ENCODE measurements at places on chromosomes 5 and 9.

- no peak for DNase-seq
Measured at GRCh38 chr5:151751091-151751490, 7.3 kb downstream of the ATOX1 start.

- no peak for DNase-seq
Measured at GRCh38 chr9:27801545-27801944, 228.3 kb upstream of the C9orf72 start.

- no peak for DNase-seq
Measured at GRCh38 chr5:120415985-120416384, 48.1 kb upstream of the PRR16 start.

- DNase-seq: no peak
Measured at GRCh38 chr5:124079062-124079461, 567.1 kb downstream of the CSNK1G3 start.

GRCh38 chr5:17769277-17769676 is 135.0 kb downstream of the TAF11L14 start:
- no peak for DNase-seq

- DNase-seq: no peak
Measured at GRCh38 chr5:150120617-150121447, 34.5 kb upstream of the CSF1R start.

- DNase-seq: no peak
Measured at GRCh38 chr5:14463629-14464028, 118.0 kb upstream of the OTULINL start.

DNA sequence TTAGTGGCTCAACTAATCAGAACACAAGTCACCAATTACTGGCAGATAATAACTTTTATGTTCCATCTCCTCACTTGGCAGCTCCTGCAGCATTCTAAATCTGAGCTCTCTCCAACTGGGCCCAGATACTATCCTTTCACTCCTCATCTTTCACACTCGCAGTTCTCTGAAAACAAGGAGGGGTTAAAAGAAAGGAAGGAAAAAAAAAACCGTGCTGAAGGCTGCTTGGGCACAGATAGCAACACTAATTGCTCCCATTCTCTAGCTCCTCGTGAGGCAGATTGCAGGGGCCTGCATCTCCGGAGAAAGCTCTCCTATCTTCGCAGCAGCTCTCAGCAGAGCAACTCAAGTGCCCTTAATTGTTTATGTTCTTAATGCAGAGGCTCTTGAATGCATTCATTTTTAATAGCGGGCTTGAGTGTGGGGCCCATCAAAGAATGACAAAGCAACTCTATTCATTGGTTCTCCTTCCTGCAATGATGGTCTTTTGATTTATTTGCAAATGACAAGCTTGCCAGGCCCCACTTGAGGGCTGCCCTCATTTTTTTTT is 23.9 kb downstream of the TLE1 start:
- DNase-seq: no peak

GRCh38 chr9:96174371-96174770 is 127.6 kb downstream of the HSD17B3 start:
- no peak for DNase-seq

GRCh38 chr5:42944989-42945388 is 95.1 kb downstream of the ANXA2R start:
- DNase-seq: no peak
